ENCODE measurements at places on chromosomes 6 and 20.

GRCh38 chr6:168061269-168062210, 17.5 kb downstream of the FRMD1 start:
- DNase-seq = no peak

- no peak for DNase-seq
Observed at GRCh38 chr6:161374971-161375873, 101.4 kb upstream of the AGPAT4 start.

- DNase-seq = no peak
Observed at GRCh38 chr20:37627060-37627766, 66.6 kb upstream of the CTNNBL1 start.

GRCh38 chr6:16591396-16592222, 169.7 kb downstream of the ATXN1 start:
- DNase-seq = no peak

GRCh38 chr20:32544893-32545840, 40.0 kb downstream of the NOL4L start:
- no peak for DNase-seq

GRCh38 chr6:14729129-14729871, 516.6 kb upstream of the JARID2 start:
- DNase-seq = no peak

GRCh38 chr20:23013429-23013828, 21.7 kb upstream of the SSTR4 start:
- no peak for DNase-seq

DNA sequence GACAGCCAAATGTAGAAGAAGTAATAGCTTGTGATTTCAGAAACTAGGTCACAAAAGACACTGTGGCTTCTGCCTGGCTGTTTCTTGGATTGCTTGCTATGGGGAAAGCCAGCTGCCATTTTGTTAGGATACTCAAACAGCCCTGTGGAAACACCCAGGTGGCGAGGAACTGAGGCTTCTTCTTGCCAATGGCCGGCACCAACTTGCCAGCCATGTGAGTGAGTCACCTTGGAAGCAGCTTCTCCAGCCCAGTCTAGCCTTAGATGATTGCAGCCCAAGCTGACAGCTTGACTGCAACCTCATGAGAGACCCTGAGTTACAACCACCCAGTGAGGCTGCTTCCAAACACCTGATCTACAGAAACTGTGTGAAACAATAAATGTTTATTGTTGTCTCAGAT, 11.9 kb upstream of the KIAA1755 start:
- no peak for DNase-seq

DNA sequence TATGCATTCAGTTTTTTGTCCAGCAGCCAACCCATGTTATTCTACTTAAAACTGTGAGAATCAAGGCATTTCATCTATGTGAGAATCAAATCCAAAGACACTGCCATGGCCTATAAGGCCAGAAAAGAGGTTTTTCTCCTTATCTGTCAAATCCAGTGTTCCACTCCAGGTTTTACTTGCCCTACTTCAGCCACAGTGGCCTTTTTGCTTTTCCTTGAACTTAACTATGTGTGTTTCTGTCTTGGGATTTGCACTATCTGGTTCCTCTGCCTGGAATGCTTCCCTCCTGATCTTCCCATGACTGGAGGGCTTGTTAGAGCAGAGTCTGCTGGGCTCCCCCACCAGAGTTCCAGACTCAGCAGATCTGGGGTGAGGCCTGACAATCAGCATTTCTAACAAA, 113.1 kb upstream of the DOK5 start:
- DNase-seq = no peak

DNA sequence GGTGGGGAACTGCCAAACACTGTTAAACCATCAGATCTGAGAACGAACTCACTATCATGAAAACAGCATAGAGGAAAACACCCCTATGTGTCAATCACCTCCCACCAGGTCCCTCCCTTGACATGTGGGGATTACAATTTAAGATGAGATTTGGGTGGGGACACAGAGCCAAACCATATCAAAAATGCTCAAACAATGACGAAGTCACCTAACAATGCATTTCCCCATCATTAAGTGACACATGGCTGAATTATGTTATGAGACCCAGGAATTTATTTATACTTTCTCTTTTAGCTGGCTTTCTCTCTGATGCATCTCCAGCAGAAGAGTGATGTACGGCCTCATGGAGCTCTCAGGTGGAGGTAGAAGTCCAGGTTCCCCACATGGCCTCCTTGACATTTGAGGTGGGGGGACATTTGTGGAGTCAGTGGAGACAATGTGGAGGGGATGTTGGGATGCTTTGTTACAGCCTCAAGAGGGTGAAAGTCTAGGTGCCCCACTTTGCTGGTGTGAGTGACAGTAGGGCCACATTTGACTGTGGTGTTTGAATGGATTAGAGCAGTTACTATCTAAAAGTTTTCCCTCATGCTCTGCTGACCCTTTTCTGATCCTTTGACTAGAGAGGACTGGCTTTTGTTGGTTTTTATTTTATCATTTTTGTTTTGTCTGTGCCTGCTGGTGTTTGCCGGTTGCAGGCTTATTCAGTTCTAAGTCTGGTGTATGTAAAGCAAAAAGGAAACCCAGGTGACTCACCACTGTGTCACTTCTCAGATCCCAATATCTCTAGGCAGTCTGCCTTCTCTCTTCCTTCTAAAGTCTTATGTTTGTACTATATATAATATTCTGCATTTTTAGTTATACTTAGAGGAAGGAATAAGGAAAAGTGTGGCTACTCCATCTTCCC, 18.5 kb upstream of the DCBLD1 start:
- DNase-seq = no peak

DNA sequence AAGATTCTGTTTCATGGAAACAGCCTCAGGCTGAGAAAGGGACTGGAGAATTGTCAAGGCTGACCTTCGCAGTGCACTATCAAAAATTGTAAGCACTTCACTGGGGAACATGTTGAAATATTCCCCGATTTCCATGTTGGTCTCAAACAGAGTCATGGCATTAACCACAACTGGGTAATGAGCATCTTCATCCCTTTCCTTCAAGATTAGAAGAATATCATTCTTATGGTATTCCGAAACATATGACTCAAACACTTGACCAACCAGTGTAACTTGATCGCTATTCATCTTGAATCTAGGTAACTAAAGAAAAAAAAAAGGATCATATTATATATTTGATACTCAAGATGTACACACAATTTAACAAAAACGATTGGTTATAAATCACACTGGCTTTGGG, 3.5 kb downstream of the MCM9 start:
- DNase-seq = no peak

DNA sequence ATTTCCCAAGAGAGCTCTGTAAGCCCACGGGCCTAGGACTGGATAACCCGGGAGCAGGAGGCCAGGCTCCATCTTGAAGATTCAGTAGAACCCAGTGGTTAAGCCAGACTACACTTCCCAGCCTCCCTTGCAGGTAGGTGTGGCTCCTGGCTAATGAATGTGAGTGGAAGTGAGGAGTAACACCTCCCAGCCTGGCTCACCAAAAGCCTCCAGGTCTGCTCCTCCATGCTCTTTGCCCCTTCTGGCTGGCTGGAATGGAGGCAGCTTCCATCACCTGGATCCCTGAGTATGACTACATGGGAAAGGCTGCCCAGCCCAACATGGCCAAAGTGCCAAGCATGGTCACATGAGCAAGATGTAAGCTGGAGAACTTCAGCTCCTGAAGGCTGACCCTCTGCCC, 9.7 kb downstream of the LRRN4 start:
- DNase-seq = no peak

GRCh38 chr6:20620043-20620442, 85.8 kb downstream of the CDKAL1 start:
- no peak for DNase-seq

DNA sequence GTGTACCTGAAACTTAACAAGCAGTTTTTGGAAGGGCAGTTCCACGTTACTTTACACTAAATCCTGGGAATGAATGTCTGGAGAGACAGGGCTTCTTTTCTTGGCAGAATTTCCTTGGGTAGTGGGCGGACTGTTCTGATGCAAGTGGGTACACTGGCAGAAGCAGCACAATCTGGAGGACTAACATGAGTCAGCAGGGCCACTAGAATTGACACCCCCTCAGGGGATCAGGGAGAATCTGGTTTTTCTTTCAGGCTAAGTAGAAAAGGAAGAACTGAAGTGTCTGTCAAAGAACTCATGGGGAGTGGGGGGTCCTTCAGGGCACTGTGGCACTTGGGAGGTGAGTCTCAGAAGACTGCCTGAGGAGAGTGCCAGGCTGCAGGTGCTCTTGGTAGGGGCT, 34.6 kb downstream of the PANK2 start:
- DNase-seq = no peak

DNA sequence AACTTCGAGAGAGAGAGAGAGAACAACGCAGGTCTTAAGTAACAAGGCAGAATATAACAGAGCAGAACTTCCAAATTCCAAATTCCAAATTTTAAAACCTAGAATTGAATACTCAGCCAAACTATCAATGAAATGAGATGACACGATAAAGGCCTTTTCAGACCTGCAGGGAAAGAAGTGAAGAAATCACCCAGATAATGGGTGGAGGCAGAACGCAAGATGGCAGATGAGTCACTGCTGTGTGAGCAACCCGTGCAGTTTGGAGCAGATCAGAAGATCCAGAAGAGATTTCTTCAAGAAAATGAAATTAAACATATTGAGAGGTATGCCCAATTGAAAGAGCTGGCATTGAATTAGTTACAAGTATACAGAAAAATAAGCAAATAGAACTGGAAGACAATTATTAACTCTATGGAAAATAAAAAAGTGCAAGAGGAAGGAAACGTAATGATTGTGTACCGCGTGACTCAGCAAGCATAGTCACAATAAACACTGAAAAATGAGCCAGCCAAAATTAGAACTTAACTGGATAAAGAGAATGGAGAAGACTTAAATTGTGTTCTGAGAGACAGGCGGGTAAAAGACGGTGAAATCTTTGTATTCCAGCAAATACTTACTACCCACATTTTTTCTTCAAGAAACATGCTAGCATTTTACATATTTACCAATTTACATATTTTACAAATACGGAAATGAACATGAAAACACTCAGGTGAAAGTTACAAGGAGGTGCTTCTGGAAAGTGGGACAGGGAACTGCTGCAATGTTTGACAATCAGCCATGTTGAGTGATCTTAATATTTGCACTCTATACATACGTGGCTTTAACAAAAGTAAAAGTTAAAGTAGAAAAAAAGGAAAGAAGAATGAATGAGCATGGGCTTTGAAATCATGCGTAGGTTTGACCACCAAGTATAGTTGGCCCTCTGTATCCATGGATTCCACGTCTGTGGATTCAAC, 87.9 kb upstream of the CDYL start:
- no peak for DNase-seq

DNA sequence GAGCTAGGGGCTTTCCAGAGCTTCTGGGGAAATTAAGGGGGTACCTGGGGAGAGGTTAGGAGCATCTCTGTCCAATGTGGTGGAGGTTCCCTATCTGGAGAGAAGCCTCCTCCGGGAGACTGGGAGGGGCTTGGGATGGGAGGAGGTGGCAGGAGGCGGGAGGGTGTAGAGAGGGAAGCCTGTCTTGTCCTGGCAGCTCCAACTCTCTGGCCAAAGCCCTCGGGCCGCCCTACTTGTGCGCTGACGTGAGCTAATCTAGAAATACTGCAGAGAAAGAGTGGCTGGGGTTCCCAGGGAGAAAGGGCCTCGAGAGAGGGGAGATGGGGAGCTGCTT, 1.6 kb upstream of the SLC32A1 start:
- DNase-seq = no peak

DNA sequence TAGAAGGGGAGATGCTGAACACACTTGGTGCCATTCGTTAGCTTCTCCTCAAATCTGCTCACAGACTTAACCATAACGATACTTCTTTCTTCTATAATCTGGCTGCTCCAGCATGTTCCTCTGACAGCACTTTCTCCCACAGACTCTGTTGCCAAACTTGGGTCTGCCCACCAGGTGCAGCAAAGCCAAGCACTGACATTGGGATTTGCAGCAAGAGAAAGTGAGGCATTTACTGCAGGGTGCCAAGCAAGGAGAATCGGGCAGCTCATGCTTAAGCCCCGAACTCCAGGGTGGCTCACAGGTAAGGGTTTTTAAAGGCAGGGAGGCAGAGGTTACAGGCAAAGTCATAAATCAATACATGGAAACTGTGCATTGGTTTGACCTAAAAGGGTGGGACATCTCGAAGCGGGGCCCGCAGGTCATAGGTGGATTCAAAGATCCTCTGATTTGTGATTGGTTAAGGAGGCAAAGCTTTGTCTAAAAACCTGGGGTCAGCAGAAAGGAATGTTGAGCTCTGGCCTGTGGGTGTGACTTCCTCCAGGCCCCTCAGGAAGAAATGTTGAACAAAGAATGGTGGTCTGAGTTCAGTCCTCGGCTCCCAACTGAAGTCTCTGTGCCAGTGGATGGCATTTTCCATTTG, 25.1 kb upstream of the PNPLA1 start:
- no peak for DNase-seq

DNA sequence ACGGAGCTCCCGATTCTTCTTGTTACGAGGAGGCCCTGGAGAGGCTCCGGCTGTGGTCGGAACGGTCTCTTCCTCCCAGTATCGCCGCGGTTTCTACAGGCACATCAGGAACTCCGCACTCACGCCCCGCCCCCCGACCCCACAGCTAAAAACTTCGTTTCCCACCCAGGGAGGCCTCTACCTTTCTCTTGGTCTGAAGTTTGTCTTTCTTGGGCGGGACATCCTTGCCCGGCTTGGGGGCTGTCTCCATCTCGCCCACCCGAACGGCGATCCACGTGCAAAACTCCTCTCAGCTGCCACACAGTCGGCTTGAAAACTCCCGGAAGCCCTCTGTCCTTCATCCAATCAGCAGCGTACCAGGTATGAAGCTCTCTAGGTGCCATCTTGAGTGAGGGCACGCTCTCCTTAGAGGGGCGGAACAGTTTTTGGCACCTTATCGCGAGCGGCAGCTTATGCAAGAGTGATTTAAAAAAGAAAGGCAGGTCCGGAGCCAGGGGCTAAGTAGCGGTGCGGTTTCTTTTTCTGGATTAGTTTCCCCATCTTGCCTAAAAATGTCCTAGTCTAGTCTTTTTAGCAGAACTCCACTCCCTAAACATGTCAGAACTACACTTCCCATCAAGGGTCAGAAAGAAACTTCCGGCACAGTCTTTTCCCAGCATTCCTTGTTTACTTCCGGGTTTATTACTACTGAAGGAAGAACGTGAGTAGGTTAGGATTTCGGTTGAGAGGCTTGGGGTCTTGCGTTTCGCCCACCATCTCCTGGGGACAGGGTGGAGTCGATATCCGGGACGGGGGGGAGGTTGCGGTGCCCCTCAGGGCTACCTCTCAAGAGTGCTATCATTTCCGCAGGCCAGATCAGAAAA, at the start of the genes PFDN6 and WDR46:
Gene PFDN6, plus strand, starts transcription at position 681 of the 863 bp plus-strand sequence. CDS start 256 bp downstream, outside the sequence.
Gene WDR46, minus strand, starts transcription at position 319 of the 863 bp plus-strand sequence. Its CDS starts 69 bp downstream, at position 250.
- DNase-seq = peak; percentile 65

DNA sequence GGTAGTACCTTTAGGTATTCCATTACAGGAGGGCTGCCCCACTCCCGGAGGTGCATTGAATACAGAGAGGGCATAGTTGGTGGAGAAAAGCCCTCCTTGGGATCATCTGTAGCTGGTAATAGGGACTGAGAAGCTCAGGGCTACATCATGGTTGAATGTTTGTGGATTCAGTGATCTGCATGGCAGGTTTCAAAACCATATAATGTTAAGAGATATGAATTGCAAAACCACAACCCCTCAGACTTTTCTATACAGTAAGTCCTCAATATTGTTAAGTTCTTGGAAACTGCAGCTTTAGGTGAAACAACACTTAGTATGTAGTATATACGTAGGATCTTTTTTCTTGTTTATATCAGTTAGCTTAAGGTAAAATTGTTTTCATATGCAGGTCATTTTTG, 11.3 kb downstream of the TULP4 start:
- no peak for DNase-seq
